AG04450 (cell line): ENCODE measurements at places on chromosomes 4 and X. TPM values are rescaled to one million over a fixed set of nuclear protein-coding genes. Genes with fewer than 3 reads are reported as not detected.

Gene NDST3
- polyA plus RNA-seq: 0.02 and 0.04 TPM in 2 replicates

GRCh38 chrX:29419774-29420553, 795.4 kb upstream of the MAGEB2 start:
- DNase-seq: no peak

- DNase-seq: no peak
These were observed 78.1 kb upstream of the PAGE3 start for GRCh38 chrX:55342533-55343501.

DNA sequence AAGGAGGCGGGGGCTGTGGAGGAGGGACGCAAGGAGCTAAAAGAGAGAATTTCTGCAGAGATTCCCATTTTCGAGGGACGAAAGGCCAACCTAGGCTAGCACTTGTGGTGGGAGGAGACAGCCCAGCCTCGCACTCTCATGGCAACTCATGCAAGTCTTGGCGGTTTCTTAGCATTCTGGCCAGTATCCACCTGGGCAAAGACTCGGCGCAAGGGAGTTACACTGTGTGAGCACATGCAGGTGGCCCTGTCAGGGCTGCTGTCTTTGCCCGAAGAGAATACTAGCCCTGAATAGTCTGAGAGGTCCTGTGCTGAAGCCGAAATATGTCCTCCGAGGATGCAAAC, 15.5 kb downstream of the MCF2 start:
- no peak for DNase-seq

DNA sequence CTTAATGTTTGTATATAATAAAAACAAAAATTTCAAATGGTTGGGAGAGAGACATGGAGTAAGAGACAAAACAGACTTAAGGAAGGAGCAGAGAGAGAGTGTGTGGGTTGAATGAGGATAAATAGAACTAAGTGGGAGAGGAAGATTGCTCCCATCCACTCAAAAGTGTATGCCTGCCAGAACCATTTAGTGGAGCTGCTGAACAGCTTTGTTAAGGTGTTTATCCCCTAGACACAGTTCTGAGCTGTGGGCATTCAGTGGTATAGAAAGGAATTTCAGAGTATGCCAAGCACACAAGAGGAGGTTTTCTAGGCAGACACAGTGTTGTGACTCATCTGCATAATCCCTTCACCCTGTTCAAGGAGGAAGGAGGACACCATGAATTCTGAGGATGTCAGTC, 508.6 kb upstream of the EPHA5 start:
- no peak for DNase-seq

DNA sequence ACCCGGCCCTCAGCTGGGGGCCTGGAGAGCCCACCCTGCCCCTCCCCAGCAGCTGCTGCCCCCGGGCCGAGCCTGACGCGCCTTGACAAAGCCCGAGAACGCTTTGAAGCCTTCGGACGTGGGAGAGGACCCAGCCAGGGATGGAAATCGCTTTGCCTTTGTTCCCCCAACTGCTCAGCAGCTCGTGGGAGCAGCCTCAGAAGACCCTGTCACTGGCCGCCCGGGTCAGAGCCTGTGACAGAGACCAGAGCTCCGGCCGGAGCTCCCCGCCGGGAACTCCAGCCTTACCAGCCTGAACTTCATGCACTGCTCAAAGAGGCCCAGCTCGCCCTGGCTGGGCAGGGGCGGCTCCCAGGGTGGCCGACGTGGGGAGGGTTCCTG, 2.6 kb upstream of the SLC6A8 start:
- no peak for DNase-seq

GRCh38 chr4:165716472-165716871, 156.6 kb upstream of the TLL1 start:
- DNase-seq: no peak
